CD14-positive monocyte (primary cell): ENCODE measurements at places on chromosomes 6 and 20. TPM values are rescaled to one million over a fixed set of nuclear protein-coding genes. Genes with fewer than 3 reads are reported as not detected.

DNA sequence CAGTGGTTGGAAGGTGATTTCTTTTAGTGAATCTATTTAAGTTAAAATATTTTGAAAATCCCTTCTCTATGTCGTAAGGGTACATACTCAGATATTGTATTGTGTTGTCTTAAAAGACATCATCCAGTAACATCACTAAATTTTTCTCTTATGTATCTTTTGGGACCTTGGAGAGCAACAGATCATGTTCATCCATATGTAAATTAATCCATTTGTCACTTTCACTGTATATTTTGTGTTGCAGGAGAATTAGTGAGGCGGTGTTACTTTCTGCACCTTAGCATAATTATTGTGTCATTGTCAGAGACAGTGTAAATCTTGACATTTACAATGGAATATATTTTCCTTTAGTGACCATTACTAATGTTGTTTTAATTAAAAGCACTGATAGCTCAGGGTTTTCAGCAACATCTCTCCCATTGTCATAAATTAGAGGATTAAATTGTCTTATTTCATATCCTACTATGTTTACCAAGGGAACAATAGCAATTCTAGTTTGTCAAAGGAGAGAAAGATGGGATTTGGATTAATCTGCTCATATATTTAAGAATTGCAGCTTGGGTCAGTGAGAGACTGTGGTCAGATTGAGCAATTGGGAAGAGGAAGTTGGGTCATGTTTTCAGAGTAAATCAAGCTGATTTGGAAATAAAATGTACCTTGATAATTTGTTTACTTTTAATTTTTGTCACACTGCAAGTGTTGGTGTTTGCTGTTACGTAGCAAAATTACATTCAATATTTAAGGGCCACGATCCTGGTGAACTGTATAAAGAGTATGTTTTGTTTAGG is 22.7 kb downstream of the DOK5 start:
- DNase-seq, result no peak

- no peak for DNase-seq
These were observed 109.5 kb downstream of the B3GAT2 start for GRCh38 chr6:70847106-70848084.

GRCh38 chr20:34970193-34970840 is 14.6 kb downstream of the MYH7B start:
- no peak for DNase-seq

DNA sequence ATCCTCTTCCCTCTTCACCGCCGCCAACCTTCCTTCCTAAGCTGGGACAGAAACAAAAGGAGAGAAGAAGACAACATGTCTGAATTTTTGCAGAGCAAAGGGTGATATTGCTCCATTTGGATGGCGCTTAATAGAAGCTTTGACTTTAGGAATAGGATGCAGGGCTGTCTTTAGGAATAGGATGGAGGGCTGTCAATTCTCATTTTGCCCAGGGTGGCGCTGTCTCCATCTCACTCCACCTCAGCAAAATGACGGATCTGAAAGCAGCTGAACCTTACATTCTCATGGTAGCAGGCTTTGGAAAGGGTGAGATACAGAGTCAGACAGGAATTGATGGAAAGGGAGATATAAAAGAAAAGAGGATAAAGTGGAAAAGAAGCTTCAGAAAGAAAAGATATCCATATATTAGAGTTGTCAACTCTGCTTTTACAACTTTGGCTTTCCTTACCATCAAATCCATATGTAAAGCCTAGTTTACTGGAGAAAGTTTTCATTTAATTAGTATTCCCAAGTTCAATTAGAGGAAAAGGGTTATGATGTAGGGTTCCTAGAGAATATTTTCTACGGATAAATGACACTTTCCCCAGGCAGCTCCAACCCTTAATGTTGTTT is 2.4 kb downstream of the MTCL3 start:
- DNase-seq, result peak; percentile 24

The BTN1A1 gene
- not detected for polyA plus RNA-seq

The TEAD3 gene
- polyA plus RNA-seq, result not detected

The CLVS2 gene
- not detected in 2 replicates for polyA plus RNA-seq
